Activated CD4-positive, alpha-beta T cell treated with anti-CD3 and anti-CD28 coated beads, Interleukin-2, amount 50 U/mL, for 48 hours (primary cell): ENCODE measurements at places on chromosomes 5 and 9.

DNA sequence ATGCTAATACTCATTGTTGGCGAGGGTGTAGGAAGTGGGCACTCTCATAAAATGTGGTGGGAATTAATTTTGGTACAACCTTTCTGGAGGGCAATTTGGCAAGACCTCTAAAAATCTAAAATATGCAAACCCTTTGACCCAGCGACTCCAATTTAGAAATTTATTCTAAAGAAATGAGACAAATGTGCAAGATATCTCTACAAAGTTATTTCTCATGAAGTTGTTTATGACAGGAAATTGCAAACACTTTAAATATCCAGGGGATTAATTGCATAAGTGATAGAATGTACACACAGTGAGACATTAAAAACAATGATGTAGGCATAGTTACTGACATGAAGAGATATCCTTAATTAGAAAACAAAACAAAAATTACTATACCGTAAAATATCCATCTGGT, 246.3 kb upstream of the MAP3K1 start:
- DNase-seq: no peak

GRCh38 chr5:96412868-96413449, 20.1 kb downstream of the PCSK1 start:
- DNase-seq: no peak

DNA sequence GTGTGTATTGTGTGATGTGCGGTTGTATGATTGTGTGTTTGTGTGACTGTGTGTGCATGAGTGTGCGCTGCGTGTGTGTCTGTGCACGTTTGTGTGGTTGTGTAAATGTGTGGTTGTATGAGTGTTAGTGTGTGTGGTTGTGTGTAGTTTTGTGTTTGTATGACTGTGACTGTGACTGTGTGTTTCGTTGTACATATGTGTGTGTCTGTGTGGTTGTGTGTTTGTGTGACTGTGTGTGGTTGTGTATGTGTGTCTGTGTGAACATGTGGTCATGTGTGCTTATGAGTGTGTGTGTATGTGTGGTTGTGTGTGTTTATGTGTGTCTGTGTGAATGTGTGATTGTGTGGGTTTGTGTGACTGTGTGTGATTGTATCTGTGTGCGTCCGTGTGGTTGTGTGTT, 197.8 kb downstream of the TTLL11 start:
- no peak for DNase-seq

DNA sequence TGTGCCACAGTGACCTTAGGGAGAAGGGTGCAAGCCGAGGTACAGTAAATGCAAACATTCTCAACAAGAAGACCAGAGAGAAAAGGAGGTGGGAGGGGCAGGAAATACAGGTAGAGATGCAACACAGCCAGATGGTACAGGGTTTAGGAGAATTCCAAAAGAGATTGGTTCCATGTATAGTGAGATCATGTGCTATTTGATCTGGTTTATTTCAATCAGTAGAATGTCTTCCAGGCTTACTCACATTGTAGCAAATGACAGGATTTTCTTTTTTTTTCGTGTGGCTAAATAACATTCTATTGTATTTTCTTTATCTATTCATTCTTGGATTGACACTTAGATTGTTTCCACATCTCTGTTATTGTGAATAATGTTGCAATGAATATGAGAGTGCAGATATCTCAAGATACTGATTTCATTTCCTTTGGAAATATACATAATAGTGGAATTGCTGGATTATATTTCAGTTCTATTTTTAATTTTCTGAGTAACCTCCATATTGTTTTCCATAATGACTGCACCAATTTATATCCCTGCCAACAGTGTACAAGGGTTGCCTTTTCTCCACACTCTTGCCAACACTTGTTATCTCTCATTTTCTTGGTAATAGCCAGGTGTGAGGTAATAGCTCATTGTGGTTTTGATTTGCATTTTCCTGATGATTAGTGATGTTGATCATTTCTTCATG, 107.8 kb upstream of the GAS1 start:
- DNase-seq: no peak

DNA sequence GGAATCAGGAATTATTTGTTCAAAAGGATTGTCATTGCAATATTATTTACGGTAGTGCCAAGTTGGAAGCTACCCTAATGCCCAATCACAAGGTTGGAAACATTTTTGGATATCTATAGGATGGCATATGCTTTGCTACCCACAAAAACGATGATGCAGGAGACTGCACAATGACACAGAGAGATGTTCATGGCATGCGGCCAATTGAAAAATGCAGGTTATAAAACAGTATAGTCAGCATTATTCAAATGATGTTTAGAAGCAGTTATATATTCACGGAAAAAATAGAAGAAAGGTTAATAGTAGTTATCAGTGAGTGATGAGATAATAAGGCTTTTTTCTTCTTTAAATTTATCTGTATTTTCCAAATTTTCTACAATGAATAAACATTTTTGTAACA, 5.9 kb upstream of the ACSL6 start:
- peak; percentile 5 for DNase-seq

DNA sequence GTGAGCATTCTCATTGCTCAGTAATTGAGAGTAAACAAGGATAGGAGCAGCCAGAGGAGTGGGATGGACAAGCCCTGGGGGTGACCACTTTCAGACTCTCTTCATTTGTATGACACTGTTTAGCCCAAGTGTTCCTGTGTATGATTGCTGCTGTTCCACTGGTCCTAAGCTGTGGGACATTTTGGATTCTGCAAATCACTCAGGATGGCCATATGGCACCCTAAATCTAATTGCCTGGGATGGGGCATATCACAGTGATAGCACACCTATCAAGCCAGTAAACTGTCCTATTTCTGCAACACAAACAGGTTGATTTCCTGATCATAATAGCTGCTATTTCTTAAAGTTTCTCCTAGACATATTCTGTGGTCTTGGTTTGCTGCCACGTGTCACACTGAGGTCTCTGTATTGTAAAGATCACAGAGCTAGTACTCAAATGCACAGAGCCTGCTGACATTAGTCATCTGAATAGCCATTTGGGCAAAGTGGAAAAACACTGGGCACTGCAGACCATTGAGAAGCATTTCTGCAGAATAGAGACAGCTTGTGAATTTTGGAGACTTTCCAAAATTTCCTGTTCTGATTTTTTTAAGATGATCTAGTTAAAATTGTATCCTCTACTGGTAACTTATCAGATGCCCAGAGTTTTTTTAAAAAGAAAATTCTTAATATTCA, 320.2 kb downstream of the RFX3 start:
- no peak for DNase-seq

- DNase-seq: no peak
Measured at GRCh38 chr5:128572930-128573319, 34.9 kb upstream of the FBN2 start.

- no peak for DNase-seq
Measured at GRCh38 chr5:168529374-168530234, 499 bp downstream of the FBLL1 start.

GRCh38 chr5:80122579-80122978, 87.4 kb downstream of the THBS4 start:
- DNase-seq: no peak

DNA sequence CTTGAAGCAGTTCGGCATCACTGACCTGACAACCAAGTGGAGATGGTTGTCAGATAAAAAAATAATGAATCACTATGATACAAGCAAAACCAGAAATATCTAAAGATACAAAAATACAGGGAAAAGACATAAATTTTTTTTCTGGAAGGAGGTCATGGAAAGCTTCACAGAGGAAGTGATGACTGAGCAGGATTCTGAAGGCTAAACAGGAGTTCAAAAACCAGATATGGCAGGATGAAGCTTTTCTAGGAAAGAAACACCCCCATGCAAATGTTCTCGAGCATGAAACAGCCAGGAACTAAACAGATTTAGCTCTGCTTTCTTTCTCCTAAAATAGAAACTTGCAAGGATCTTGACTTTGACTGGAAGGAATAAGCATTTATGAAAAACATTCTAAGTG, 60.7 kb upstream of the IFNE start:
- DNase-seq: no peak

GRCh38 chr5:74503-75109, 17.4 kb upstream of the PLEKHG4B start:
- no peak for DNase-seq
